ENCODE measurements at places on chromosomes 13 and 19.

DNA sequence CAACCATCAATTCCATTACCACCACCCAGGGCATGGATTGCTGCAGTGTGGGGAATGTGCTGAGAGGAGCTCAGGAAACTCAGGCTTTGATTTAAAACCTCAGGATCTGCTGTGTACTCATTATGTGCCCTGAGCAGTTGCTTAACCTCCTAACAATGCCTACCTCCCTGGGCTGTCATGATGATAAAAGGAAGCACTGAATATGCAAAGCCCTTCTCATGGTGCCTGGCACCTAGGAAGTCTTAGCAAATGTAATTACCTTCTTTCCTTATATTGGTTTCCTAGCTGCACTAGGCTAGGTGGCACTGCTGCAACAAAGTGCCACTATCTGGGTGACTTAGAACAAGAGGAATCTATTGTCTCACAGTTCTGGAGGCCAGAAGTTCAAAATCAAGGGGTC is 62.2 kb downstream of the KCTD12 start:
- no peak for DNase-seq

- DNase-seq: no peak
These were observed 157.9 kb downstream of the PTPRS start for GRCh38 chr19:5182751-5183150.

GRCh38 chr19:18414504-18415177 is 4.6 kb upstream of the SSBP4 start:
- DNase-seq: no peak

DNA sequence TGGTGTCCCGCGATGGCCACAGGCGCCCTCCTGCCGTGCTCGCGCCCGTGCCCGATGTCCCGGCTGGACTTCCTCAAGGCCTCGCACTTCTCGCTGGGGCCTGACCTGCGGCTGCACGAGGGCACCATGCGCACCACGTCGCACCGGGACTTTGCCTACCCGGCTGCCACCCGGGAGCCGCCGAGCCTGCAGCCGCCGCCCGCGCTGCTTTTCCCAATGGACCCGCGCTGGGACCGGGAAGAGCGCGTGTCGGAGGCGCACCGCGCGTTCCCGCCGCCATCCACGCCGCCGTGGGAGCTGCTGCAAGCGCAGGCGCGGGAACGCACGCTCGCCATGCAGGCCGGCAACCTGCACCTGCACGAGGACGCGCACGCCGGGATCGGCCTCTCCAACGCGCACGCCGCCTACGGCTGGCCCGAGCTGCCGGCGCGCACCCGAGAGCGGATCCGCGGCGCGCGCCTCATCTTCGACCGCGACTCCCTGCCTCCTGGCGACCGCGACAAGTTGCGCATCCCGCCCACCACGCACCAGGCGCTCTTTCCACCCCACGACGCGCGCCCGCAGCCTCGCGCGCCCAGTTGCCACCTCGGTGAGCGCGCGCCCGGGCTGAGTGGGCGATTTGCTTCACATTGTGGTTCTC is 12.1 kb upstream of the PEX11G start:
- peak; percentile 75 for DNase-seq

- no peak for DNase-seq
These were observed 17.2 kb downstream of the FXYD5 start for GRCh38 chr19:35171730-35172129.

- no peak for DNase-seq
These were observed 21.8 kb upstream of the PNMA8B start for GRCh38 chr19:46517471-46517870.

DNA sequence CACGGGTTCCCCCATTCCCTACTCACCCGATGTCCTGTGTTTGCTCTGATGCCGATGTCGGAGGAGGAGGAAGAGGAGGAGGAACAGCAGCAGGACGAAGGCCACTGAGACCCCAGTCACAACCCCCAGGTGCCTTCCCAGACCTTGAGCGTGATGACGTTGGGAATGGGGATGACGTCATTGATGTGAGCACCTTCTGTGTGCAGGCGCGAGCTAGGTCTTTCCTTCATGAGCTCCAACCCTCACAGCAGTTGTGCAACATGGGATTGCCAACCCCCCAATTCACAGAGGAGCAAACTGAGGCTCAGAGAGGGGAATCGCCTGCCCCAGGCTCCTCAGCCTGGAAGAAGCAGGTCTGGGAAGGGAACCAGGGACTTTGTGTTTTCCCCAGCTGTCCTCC is 4.2 kb downstream of the LILRB5 start:
- no peak for DNase-seq

DNA sequence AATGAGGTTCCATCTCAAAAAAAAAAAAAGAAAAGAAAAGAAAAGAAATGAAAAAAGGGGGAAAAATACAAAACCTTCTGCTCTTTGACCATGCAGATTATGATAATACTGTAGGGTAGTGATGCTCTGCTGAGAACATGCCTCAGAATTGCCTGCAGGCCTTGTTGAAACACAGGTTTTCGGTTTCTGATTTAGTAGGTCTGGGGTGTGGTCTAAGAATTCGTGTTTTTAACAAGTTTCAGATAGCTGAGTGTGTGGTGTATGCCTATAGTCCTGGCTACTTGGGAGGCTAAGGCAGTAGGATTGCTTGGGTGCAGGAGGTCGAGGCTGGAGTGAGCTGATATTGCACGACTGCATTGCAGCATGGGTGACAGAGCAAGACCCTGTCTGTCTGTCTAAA is 14.9 kb upstream of the CYP2B6 start:
- DNase-seq: no peak

DNA sequence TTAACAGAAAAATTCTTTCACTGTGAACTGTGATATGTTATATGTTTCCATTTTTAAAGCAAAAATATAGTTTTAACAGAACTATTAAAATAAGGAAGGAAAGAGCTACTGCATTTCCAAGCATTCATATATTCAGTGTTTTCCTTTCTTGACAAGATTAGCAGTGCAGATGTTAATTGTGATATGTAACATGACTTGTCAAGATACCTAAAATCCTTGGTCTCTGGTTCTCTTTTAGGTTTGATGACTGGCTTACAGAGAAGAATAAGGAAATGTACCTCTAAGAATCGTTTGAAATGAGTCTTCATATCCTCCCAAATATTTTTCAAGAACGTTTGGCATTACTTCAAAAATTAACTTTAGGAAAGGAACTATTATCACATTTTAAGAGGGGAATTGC is 907.2 kb downstream of the PCDH9 start:
- DNase-seq: no peak

DNA sequence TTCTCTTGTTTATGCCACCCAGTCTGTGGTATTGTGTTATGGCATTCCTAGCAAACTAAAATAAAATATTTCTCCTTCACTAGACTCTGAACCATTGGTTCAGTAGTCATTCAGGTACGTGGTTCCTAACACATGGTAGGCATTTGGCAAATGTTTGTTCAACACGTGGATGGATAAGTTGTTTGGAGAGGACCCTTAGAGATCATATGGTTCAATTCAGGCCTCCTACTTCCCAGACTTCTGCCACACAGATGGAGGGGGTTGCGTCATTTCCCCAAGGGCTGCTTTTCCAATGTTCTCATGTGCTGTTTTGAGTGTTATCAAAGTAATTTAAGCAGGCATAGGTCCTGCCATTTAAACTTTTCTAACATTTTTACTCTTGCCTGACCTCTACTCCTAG is 6.7 kb downstream of the CXCL17 start:
- DNase-seq: no peak

GRCh38 chr19:17683078-17683477 is 5.1 kb downstream of the UNC13A start:
- DNase-seq: no peak

- DNase-seq: no peak
These were observed 26.3 kb upstream of the KL start for GRCh38 chr13:32989942-32990341.

DNA sequence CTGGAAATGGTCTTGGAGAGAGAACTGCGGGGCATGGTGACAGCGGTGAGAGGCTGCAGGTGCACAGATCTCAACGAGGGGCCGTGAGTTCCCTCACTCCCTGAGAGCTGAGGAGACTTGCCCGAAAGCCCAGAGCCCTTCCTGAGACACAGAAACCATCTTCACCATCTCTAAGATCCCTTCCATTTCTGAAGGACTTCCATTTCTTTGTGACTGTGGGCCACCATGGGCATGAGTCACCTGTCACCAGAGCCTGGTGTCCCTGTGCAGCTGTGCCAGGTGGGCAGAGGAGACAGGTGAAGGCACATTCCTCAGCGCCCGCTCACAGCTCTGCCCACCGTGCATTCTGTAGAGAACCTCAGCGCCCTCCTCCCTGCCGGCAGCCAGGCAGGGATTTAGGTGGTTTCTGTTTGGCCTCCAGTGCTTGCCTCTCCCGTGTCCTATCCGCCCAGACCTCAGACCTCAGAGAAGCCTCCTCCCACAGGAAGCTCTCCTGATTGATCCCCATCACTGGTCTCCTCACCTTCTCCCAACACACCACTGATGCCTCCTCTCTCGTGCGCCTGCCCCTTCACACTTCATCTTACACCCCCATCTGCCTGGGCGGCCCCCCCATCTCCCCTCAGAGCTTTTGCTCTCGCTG is 24.2 kb downstream of the SH3GL1 start:
- DNase-seq: no peak

- no peak for DNase-seq
These were observed 21.1 kb downstream of the FAM187B start for GRCh38 chr19:35207391-35207871.

GRCh38 chr13:51154029-51154555 is 43.0 kb upstream of the C13orf42 start:
- no peak for DNase-seq

DNA sequence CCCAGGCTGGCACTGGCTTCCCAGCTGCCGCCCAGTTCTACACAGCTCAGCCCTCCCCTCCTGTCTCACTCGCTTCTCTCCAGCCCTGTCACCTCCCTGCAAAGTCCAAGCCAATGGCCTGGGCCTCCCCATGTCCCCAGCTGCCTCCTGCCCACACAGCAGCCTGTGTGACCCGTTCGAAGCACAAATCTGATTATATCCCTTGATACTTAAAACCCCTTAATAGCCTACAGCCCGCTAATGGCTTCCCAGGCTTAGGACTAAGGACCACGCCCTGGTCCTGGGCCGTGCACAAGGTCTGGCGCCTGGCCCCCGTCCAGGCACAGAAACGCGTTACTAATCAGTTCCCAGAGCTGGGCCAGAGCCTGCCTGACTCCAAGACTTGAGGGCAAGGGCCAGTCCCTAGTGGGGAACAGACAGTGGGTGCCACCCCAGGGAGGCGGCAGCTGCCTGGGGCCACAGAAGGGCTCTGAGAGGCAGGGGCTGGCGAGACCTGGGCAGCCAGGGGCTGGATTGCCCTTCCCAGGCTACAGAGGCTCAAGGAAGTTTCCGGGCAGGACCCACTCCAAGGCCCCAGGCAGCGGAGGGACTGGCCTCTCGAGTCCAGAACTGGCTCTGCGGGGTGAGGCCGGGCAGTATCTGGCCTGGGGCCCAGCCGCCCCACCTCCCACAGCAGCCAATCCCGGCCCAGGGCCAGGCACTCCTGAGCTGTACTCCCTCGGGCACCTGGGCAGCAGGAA is 10.4 kb downstream of the XAB2 start:
- no peak for DNase-seq

- no peak for DNase-seq
These were observed 1.7 kb downstream of the TGFBR3L start for GRCh38 chr19:7916103-7916954.

- peak; percentile 78 for DNase-seq
These were observed 422 bp upstream of the MTUS2 start for GRCh38 chr13:28819735-28820098.

DNA sequence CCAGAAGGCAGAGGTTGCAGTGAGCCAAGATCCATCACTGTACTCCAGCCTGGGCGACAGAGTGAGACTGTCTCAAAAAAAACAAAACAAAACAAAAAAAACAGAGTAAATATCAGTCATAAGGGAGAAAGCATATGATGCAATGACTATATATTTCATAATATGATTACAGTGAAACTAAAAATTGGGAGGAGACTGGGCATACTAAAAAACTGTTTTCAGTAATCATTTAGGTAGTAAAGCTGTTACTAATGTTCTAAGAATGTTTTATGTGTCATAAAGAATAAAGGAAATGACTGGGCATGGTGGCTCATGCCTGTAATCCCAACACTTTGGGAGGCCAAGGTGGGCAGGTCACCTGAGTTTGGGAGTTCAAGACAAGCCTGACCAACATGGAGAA is 15.9 kb downstream of the ZNF573 start:
- DNase-seq: no peak

DNA sequence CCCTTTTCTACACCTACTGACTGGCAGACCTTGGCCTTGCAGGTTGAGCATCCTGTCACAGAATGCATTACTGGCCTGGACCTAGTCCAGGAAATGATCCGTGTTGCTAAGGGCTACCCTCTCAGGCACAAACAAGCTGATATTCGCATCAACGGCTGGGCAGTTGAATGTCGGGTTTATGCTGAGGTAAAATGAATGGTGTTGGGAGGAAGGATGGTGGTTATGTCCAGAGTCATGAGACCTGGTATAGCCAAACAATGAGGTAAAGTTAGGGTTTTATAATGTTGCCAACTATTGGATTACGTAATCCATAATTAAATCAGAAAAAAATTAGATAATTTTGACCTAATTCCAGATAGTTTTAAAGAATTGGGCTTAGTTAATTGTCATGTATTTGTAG is 212.5 kb downstream of the PCCA start:
- no peak for DNase-seq

DNA sequence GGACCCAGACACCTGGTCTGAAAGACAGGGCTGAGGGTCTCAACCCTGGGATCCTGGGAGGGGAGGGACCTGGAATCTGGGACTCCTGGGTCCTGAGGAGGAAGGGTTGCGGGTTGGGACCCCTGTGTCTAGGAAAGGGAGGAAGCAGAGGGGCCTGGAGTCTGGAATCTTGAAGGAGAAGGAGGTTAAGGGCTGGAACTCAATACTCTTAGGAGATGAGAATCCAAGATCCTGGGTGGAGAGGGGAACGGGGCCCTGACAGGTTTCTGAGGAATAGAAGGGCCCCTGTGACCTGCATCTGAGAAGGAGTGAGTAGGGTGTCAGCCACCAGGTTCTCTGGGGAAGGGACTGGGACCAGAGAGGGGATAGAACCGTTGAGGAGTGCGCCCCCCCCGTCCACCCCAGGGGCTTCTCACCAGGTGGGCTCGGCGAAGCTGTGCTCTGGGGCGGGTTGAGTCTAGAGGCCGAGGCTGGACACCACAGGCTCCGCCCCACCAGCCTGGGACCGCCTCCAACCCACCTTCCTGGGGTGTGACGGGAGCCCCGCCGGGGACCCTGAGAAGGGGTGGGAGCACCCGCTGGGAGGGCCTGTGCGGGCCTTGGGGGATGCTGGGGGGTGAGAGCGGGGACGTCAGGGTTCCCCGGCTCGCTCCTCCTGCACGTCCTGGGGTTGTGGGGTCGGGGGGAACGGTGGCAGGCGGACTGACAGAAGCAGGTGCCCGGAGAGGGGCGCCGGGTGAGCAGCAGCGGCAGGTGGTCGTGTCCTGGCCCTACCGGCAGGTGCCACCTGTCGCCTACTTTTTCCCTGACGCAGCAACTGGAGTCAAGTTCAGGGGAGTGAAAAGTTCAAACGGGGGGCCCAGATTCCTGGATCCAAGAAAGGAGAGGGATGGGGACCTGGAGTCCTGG is at the start of gene MAMSTR:
MAMSTR (minus strand) TSS at position 463 of the 909 bp plus-strand sequence. CDS start 694 bp downstream, outside the sequence.
- no peak for DNase-seq
